Activated CD4-positive, alpha-beta T cell treated with anti-CD3 and anti-CD28 coated beads, Interleukin-2, Interleukin-4, amounts not matched to agents 100 ng/mL and 50 ng/mL, durations not matched to agents 16 hours and 8 hours (primary cell): ENCODE measurements at places on chromosomes 1 and 21.

GRCh38 chr1:67313934-67314671 is 6.4 kb downstream of the IL12RB2 start:
- no peak for DNase-seq

- DNase-seq, result no peak
Measured at GRCh38 chr1:74895411-74895810, 162.5 kb downstream of the TYW3 start.

DNA sequence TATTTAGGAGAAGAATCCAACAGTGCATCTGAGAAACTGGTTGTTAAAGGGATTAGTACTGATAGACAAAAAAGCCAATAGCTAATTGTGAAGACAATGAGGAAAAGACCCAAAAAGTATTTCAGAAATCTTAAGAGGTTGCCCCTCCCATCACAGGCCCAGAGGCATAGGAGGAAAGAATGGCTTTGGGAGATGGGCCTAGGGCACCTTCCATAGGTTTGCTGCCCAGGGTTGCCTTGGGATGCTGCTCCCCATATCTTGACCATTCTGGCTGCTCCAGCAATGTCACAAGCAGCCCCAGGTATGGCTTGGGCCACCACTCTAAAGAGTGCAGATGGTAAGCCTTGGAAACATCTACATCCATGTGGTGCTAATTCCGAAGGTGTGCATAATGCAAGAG is 68.7 kb upstream of the CD5L start:
- no peak for DNase-seq

DNA sequence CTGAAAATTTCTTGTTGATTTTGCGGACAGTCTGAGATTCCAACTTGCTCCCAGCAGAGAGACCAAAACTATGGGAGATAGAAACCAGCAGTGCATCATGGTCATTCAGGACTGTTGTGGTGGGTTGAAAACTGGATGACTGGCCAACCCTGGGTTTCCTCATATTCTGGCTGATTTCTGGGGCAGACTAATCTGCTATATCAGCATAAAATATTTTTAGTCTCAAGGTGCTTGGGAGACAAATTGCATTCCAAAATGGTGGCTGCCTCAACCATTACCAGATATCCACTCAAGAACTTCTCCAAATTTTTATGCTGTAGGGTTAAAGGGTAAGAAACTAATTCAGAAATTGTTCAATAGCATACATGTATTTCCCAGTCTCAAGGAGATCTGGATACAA is 434.0 kb downstream of the BRINP3 start:
- no peak for DNase-seq

DNA sequence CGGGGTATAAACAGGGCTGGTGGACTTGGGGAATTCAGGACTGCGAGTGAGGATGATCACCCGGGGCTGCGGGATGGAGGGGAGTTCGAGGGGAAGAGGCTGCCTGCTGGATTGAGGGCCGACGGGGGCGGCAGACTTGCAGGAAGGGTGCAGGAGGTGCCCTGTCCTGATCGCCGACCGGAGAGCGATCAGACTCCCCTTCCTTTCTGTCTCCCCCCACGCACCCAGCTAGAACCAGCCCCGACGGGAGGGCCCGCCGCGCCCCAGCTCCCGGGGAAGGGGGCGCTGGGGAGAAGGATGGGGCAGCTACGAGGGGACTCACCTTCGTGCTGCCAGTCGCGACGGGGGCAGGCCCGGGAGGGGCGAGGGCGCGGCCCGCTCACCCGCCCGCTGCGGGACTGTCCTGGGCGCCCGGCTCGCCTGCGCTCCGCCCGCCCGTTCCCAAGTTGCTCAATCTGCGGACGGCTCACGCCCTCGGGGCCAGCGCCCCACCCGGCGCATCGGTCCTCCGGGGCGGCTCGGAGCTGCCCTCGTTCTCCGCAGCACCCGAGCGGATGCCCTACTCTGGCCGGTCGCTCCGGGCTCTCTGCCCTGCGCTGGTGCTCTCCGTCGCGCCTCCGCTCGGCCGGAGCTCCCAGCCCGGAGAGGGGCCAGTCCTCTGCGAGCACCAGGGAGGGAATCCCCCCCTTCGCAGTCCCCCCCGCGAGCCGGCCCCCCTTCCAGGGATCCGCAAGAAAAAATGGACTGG is at the start of gene RSPO1:
Gene RSPO1, minus strand, starts transcription at position 649 of the 748 bp plus-strand sequence. CDS start 5,231 bp downstream, outside the sequence.
- no peak for DNase-seq

DNA sequence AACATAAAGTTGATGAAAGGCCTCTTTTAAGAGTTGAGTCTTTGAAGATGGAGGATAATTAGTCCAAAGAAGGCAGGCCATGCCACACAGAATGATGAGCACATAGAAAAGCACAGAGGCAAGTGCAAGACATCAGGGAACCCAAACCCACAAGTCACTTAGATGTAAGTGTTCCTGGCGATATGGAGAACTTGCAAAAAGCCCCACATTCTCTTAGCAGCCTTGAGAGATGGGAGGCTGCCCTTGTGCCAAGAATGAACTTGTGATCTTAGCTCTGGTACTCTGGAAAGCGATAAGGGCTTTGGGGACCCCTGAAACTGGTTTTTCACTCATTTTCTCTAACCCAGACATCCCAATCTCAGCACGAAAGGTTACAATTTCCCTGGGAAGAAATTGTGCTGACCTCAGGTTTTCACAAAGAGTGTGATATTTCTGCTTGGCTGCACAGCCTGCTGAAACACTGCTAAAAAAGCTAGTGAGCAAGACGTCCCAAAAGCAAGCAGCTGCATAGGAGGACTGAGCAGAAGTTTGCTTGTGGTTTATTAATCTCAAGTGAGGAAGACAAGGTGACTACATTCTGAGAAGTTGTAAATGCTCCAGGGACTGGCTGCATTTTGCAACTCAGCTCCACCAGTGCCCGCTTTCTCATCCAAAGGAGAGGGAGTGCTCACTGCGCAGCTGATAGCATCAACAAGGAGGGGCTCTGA is 496.9 kb upstream of the CAMK1G start:
- no peak for DNase-seq

- no peak for DNase-seq
Measured at GRCh38 chr1:2867861-2868260, 66.4 kb upstream of the TTC34 start.

- DNase-seq, result no peak
Measured at GRCh38 chr1:175404177-175404576, 211.6 kb upstream of the KIAA0040 start.

GRCh38 chr21:34864370-34865149 is 184.5 kb downstream of the RUNX1 start:
- no peak for DNase-seq

DNA sequence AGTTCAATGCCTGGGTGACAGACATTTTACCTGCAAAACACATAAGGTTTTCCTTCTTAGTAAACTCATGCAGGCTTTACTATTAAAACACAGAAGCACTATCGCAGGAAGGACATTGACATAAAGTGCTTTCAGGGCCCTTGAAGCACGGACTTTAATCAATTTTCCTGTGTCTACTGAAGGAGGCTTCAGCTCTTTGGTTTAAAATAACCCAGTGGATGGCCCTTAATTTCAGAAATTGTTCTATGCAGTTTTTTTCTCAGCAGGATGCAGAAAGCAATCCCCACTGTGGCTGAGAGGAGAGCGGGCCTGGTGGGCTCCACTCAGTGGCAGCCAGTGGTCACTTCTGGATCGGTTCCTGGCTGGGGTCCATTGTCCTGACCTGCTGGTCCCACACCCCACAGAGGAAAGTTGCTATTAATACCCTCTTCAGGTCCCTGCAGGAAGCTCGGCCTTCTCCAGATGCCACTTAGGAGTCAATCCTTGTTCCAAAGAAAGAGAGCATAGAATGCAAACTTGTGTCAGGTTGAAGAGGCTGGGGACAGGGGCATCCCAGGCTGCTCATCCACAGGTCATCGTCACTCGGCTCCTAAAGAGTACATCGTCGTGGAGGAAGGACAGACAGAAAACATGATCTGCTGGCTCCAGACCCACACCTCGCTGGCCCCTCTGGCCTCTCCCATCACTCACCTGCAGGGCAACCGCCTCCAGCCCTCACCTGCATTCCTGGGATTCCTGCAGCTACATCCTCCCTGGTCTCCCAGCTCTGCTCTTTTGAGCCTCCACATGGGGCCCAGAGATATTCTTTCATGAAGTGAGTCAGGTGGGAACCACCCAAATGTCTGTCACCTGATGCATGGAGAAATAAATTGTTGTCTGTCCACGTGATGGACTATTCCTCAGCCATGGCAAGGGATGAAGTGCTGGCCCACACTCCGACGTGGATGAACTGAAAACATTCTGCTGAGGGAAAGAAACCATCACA is 153.1 kb downstream of the PSMG1 start:
- no peak for DNase-seq

GRCh38 chr1:203589171-203589570 is 37.5 kb upstream of the ATP2B4 start:
- no peak for DNase-seq

DNA sequence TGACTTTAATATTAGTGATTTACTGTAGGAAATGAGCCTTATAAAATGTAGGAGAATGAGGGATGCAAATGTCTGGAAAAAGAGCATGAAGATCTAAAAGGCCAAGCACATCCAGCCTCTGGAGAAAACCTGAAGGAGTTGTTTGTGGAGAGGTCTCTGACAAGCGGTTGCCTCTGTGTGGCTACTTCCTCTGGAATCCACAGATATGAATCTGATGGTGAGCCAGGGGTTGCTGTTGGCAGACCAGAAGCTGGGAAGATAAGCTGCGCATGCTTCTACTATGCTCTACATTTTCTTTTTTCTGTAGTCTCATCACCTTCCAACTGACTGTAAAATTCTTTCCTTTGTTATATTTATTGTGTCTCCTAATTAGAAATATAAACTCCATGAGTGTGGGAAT is 248.6 kb downstream of the OLFM3 start:
- DNase-seq, result no peak

DNA sequence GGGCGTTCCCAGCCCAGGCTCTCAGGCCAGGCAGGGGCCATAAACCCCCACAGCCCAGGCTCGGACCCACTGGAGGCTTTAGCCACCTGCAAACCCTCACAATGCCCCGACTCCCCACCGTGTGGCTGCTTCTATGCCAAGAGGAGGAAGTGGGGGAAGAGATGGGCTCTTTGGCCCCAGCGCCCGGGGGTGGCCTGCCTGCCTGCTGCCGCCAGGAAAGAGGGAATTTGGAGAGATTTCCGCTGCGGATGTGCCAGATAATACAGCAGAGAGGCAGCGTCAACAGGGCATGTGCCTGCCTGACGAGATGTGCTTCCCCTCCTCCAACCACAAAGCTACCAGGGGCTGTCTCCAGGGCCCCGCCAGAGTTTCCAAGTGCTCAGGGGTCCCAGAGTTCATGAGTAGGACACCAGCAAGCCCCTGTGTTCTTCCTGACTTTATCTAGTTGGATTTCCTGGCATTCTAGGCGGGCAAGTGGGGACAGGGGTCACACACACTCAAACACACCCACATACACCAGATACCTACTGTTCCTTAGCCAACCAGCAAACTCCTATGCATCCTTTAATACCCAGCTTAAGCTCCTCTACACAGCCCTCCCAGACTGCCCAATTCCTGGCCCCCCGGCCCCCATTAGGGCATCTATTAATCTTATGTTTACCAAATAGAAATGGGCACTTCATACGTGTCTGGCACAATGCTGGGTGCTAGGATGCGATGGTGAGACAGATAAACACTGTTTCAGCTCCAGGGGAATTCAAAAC is 14.1 kb downstream of the EPHA2 start:
- DNase-seq, result no peak

- DNase-seq, result no peak
Measured at GRCh38 chr1:17671741-17672140, 83.4 kb upstream of the ACTL8 start.

DNA sequence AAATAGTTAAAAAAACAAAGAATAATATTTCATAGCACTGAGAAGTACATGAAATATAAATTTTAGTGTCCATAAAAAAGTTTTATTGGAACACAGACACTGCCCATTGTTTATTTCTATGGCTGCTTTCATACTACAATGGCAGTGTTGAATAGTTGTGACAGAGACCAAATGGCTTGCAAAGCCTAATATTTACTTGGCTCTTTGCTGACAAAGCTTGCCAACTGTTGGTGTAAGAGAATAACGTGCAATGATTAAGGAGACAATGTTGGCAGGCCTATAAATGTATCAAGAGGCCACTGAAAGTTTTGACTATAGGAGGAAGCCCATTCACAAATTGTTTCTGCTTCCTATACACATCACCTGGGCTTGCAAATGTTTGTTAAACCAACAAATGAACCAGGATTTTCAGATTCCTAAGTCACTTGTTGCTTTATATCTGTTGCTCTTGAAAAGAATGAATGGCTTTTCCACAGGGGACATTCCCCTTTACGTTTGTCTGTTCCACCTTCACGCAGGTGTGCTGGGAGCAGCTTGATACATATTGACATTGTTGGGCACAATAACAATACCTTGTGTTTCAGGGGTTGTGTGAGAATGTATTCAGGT is 5.5 kb upstream of the ST6GALNAC3 start:
- no peak for DNase-seq

DNA sequence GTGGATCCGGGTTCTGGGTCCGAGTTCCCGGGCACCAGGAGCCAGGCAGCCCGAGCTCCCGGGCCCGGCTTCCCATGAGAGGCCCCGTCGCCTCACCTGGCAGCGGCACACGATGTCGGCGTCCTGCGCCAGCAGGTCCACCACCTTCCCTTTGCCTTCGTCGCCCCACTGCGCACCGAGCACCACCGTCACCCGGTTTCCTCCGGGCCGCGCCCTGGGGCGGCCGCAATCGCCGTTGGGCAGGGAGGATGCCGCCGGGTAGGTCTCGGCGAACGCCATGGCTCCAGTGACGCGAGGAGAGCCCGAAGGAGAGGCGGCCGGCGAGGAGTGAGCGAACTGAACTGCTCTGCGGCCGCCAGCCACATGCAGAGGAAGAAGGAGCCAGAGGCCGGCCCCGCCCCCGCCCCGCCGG is at the start of gene ADSS2:
Gene ADSS2, minus strand, starts transcription at position 371 of the 412 bp plus-strand sequence. Its CDS starts 92 bp downstream, at position 279.
- DNase-seq, result no peak

- DNase-seq, result no peak
Measured at GRCh38 chr1:214801191-214801590, 198.2 kb downstream of the CENPF start.

- no peak for DNase-seq
Measured at GRCh38 chr1:86953167-86953566, 38.7 kb downstream of the HS2ST1 start.
